ENCODE measurements at places on chromosomes 12 and 14. TPM values are rescaled to one million over a fixed set of nuclear protein-coding genes. Genes with fewer than 3 reads are reported as not detected.

FOXM1 gene
- not detected for total RNA-seq

NOVA1 gene
- 2.6 TPM for total RNA-seq

SLC6A15 gene
- not detected for total RNA-seq

TAMALIN gene
- 12.1 TPM for total RNA-seq

NTS gene
- total RNA-seq, result not detected

DNA sequence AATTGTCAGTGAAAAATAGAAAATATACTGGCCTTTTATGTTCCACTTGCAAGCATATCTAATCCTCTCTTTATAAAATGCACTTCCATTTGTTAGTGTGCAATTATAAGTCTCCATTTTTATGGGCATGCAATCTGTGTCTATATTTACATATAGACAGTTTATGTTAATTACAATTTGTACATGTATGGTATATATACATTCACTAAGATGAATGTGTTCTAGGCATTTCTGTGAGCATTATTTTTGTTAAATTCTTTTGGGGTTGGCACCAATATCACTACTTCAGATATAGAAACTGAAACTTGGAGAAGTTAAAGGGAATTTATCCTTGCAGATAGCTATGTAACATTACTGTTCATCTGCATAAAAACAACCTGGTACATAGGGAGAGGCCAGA, 470.8 kb upstream of the LMO3 start:
- DNase-seq, result no peak

DNA sequence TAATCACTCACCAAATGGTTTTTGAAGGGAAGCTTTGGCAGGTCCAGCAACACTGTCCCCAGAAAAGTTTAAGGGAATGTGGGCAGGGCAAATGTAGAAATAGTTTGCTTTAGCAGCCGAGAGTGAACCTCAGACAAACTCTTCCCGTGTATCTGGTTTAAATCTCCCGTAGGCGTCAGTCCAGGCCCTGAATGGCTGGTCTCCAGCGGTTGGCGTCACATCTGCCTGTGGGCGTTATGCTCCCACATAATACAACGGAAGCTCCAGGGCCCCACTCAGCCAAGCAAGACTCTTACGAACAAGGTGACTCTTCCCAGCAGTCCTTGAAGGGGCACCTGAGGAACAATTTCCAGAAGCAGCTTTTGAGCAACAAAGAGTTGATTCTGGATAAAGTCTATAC, 942 bp downstream of the ZC2HC1C start:
- DNase-seq, result peak; percentile 78

GRCh38 chr14:66234411-66234810, 251.8 kb upstream of the CCDC196 start:
- no peak for DNase-seq

GRCh38 chr14:28676479-28676878, 90.1 kb upstream of the FOXG1 start:
- no peak for DNase-seq

- no peak for DNase-seq
Measured at GRCh38 chr12:171743-172676, 41.9 kb downstream of the SLC6A12 start.

DNA sequence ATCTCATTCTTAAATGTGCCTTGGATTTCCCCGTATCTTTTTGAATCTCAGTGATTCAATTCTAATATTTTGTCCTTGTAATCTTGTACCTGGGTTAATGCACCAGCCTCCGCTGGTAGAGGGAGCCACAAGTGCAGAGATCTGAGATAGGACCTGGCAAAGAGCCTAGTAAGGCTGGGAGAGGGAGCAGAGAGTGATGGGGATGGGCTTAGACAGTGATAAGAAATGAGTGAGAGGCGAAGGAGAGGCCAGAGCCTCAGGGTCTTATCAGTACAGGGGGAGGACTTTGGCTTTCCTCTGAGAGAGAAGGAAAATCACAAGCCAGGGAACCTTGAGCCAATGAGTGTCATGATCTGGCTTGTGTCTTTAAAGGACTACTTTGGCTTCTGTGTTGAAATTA, 30.5 kb upstream of the LMNTD1 start:
- no peak for DNase-seq

DNA sequence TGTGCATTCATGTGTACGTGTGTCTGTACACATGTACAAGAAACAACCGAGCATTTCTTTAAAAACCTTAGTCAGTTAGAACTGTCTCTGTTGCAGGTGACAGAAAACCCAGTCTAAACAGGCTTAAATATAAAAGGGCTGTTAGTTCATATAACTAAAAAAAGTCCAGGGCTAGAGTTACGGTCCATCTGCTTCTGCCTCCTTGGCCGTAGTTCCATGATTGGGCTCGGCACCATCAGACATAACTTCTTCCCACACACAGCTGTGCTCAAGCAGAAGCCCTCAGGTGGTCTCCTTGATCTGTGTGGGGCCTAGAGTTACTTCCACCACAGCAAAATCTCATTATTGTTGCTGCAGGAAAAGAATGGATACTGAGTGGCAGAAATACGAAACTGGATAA, 34.6 kb downstream of the CKB start:
- DNase-seq, result no peak
